Right renal pelvis (tissue), 4 donors: ENCODE measurements at places on chromosomes 11 and 22.

GRCh38 chr11:42772886-42773285 lies 538.9 kb upstream of the API5 start:
- no peak for DNase-seq

GRCh38 chr11:12158909-12159308 lies 48.5 kb downstream of the MICAL2 start:
- DNase-seq: no peak

DNA sequence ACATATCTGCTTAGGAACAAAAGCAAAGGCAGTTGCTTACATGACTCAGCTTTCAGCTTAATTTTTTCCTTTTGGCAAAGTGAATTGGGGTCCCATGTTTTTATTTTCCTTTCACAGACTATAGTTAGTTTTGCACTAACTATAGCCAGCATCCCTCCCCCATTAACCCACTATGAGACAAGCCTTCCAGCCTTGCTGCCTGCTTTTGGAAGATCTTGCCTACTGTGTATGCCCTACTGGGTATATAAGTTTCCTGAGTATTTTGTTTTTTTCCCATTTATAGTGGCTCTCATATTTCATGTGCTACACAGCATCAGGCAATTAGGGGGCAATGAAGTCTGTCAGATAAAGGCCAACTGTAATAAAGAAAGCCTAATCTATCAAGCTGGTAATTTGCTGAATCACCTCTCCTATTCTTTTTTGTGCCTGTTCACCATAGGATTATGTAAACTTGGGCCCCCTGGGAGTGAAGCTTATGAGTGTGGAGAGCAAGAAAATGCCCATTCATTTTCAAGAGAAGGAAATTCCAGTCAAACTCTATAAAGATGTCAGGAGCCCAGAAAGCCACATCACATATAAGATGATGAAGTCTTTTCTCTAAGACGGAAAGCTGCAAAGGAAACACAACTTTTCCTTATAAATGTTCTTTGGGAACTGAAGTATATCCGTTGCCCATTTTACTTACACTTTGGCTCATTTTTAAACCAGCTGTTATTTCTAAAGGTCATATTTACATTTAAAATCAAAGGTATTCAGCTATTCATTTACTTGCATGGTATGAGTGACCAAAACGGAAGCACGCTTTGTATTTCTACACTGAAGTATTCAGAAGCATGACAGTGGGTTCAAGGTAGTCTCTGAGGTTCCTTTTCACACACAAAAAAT lies 64.0 kb downstream of the CCDC83 start:
- DNase-seq: no peak

GRCh38 chr11:111179184-111179910 lies 66.2 kb upstream of the POU2AF2 start:
- no peak for DNase-seq

DNA sequence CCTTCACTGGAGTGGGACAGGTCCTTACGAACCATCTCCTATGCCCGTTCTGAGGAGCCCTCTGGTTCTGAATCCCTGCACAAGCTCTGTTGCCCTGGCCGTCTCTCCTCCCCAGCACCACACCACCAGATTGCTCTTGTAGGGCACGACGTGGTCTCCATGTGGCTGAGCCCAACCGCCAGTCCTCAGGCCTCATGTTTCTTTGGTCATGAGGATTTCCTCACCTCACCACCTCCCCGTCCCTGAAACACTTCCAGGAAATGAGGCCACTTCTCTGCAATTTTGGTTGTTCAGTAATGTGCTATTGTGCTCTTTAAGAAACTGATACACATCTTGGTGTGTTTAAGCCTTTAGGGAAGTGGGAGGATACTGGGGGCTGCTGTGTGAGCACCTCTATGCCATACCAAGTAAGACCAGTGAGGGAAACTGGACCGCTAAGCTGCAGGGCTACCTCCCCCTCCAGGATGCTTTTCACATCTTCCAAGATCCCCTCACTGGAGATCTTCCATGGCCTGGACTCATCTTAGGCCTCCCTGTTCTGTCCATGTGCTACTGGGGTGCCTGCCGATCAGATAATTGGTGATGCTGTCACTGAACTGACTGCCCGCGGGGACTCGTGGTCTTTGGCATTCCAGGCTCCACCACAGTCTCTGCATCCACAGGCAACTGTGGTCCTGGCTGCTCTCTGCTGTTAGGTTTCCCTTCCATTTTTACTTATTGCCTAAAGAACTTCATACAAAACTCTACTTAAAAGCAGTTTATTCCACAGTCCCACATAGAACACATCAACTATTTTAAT lies 21.9 kb downstream of the DRICH1 start:
- no peak for DNase-seq

GRCh38 chr11:19087658-19088057 lies 27.1 kb upstream of the MRGPRX2 start:
- DNase-seq: no peak

GRCh38 chr11:107598225-107599139 lies 7.5 kb downstream of the ELMOD1 start:
- DNase-seq: no peak

DNA sequence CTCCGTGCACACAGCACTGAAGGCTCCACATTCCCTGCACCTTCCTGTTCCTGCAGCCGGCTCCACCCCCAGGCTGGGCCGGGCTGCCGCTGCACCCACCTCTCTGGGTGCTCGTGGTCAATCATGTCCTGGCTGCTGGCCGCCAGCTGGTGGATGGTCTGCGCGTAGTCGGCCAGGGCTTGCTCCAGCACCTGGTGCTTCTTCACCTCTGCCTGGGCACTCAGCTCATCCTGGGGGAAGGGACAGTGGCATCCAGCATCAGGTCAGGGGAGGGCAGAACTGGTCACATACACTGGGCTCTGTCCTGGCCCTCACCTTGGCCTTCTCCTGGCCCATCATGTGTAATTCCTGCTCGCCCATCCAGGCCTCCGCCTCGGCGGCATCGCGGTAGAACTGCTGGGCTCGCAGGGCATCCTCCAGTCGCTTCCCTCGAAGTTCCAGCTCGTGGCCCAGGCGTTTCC lies 15.2 kb upstream of the RBM4B start:
- no peak for DNase-seq

GRCh38 chr22:47051441-47052071 lies 289.1 kb downstream of the TBC1D22A start:
- DNase-seq: no peak

- no peak for DNase-seq
These were observed 143.0 kb upstream of the ARHGAP20 start for GRCh38 chr11:110855191-110855590.

GRCh38 chr11:68503251-68503687 lies 42.7 kb downstream of the PPP6R3 start:
- no peak for DNase-seq
